Hippocampal formation (tissue), 2 donors: ENCODE measurements at places on chromosomes 5 and 9.

DNA sequence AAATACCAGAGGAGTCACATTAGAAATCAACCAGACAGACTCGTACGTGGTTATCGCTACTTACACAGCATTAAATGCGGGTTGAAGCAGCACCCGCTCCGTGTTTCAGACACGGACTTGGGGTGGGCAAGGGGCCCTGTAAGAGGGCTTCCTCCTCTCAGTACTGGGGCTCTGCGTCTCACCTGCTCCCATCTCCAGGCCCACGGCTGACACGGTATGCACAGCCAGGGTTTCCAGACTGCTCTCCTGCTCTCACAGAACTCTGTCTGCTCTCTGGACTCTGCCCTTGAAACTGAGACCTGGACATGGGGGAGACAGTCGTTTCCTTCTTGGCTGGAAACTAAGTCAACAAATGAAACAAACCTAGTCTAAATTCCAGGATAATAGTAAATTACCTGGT lies 24.7 kb upstream of the RASGEF1C start:
- no peak for DNase-seq

DNA sequence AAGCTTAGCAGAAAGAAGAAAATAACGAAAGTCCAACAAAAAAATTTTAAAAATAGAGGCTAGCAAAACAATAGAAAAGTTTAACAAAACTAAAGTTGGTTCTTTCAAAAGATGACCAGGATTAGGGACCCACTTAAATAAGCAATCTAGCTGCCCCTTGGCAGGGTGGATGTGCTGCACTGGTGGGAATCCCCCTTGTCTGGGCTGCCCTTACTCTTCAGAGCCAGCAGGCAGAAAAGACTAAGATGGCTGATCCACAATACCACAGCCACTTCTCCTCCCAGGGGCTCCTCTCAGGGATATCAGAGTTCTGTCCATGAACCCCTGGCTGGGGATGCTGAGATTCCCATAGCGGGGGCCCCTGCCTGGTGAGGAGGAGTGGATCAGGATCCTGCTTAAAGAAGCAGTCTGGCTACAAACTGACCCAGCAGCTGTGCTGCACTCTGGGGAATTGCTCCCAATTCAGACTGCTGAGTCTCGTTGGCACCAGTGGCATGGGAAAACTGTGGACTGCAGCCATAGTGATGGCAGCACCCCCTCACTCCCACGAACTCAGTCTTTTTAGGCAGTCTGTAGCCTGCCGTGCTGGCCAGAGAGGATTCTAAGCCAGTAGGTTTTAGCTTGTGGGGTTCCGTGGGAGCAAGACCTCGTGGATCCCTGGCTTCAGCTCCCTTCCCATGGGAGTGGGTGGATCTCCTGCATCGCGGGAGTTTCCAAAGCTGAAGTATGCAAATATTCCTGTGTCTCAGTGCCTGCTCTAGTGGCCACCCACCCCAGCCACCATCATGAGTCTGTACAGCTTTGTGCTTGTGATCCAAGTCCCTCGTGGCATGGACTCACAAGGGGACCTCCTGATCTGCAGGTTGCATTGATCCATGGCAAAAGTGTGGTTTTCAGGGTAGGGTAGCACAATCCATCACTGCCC lies 2.9 kb upstream of the INSL6 start:
- no peak for DNase-seq

- no peak for DNase-seq
Observed at GRCh38 chr5:77312413-77312812, 101.9 kb downstream of the PDE8B start.

GRCh38 chr5:88542786-88543185 lies 274.1 kb upstream of the TMEM161B start:
- DNase-seq = no peak

DNA sequence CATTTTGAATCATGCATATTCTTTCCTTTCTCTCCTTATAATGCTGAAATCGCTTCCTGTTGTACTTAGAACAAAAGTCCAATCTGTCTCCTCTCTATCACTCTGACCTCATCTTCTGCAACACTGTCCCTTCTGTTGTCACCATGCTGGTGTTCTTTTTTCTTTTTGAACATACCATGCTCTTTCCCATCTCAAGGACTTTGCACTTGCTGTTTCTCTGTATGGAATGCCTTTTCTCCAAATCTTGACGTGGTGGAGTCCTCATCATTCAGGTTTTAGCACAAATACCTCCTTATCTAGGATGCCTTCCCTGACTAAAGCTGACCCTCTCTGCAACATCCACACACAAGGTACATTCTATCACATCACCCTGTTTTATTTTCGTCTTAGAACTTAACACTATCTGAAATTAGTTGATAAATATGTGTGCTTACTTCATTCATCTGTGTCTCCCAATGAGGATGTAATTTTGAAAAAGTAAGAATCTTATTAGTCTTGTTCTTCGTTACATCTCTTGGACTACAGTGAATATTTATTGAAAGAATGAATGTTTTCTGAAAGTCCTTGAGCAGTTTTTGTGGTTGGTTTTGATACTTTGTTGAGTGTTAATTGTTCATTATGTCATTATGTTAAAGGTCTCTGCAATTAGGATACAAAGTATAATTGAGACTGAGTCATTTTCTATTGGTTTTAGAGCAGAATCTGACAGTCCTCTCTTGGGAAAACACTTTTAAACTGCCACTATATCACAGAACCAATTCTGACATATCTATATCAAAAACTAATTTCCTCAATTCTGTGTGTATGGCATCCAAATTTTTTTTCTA lies 145.3 kb upstream of the RASA1 start:
- no peak for DNase-seq

DNA sequence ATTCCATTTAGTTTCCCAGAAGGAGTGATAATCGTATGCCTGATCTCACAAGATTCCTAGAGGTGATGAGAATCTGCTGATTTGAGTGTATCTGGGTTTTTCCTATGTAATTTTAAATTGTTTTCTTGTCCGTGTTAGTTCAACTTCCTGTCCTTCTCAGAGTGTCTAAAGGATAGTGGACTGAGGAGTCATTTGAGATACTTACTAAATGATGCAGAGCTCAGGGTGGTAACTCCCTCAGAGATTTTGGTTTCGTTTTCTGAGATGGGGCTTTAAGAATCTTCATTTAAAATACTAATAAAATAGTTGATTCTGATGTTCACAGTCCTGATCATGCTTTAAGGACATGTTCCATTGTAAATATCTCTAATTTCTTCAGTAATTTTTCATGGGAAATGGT lies 30.3 kb downstream of the MELK start:
- DNase-seq = no peak

DNA sequence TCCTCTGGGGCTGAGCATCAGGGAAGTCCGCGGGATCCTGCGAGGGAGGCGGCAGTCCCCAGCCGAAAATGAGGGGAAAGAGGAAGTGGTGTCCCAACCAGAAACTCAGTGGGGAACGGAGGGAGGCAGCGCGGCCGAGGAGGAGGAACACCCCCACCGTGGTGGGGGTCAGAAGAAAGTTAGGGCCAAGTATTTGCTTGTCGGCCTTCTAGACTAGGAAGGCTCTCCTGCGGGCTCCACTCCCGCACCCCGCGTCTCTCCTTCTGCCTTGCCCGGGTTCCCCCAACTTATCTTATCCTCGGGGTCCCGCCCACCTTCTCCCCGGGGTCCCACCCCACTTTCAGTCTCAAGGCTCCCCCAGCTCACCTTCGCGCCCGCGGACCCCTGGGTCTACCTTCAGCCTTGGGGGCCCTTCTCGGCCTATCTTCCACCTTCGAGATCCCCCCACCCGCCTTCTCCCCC lies 557 bp upstream of the PHF2 start:
- peak; percentile 38 for DNase-seq
